ENCODE measurements at places on chromosomes 6 and 20. TPM values are rescaled to one million over a fixed set of nuclear protein-coding genes. Genes with fewer than 3 reads are reported as not detected.

- peak; percentile 20 for DNase-seq
Measured at GRCh38 chr6:45791211-45792168, 224.2 kb downstream of the CLIC5 start.

DNA sequence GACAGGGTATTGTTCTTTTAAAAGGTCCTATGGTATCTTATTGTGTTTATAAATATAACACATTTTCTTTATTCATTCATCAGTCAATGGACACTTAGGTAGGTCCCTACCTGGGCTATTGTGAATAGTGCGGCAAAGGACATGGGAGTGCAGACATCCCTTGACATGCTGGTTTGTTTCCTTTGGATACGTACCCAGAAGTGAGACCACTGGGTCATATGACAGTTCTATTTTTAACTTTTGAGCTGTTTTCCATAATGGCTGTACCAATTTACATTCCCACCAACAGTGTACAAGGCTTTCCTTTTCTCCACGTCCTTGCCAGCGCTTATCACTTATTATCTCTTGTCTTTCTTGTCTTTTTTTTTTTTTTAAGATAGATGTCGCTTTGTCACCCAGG lies 627.5 kb downstream of the PRKN start:
- no peak for DNase-seq

Gene VPS52
- polyA plus RNA-seq, result 60.4 TPM

Gene ADTRP
- polyA plus RNA-seq, result 0.33 TPM

Gene FRMD1
- polyA plus RNA-seq, result not detected

- no peak for DNase-seq
Measured at GRCh38 chr6:166998256-166999144, 697 bp upstream of the CEP43 start.

GRCh38 chr6:54629131-54629530 lies 217.4 kb upstream of the FAM83B start:
- DNase-seq, result peak; percentile 41

DNA sequence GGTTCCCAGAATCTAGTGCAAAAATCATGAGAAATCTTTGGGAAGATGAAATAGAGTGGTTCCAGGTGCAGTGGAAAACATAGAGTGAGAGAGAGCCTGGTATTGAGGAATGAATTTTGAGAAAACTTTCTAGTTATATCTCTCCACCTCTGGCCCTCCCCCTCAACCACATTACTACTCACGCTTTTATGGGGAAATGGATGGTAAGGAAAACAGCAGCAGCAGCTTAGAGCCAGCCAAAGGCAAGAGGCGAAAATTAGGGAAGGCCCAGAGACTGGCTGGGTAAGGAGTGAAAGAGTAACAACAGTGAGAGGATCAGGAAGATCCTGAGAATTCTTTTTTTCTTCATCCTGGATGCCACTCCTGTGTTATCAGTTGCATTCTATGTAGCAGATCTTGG lies 187.9 kb upstream of the ECI2 start:
- DNase-seq, result no peak

GRCh38 chr6:6635291-6635690 lies 46.8 kb downstream of the LY86 start:
- DNase-seq, result no peak

Gene FOXS1
- polyA plus RNA-seq, result not detected

- DNase-seq, result no peak
Measured at GRCh38 chr20:3798373-3798768, 2.3 kb downstream of the CDC25B start.

Gene HAO1
- not detected for polyA plus RNA-seq

GRCh38 chr6:93123585-93123984 lies 295.8 kb downstream of the EPHA7 start:
- DNase-seq, result no peak

GRCh38 chr6:149834513-149835481 lies 29.4 kb downstream of the LRP11 start:
- no peak for DNase-seq

DNA sequence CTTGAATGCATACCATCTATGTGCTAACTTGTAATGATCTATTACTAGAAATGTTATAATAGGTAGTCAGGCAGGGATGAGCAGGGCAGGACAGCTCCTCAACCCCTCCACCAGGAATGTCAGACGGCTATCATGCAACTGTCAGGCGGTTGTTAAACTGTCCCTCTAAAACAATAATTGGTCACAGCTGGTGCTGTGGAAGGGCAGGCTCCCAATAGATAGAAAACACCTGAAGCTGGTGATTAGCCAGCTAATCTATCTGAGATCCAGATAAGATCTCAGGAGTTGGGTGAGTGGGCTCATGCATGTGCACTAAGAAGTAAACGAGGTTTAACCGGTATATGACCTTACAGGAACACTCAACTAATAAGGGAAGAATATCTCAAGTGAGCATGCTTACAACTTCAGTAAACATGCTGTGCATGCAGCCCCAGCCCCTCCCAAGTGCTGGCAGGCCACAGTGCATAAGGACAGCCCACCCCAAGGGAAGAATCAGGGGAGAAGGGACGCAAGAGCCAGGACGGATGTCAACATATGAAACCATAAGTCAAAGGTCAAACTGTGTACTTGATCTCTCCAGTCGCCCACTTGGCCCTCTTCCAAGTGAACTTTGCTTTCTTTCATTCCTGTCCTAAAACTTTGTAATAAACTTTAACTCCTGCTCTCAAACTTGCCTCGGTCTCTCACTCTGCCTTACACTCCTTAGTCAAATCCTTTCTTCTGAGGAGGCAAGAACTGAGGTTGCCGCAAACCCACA lies 566.2 kb upstream of the NRSN1 start:
- DNase-seq, result no peak

Gene CLDN20
- polyA plus RNA-seq, result not detected

All from AG04450 (cell line).